Sciatic nerve (tissue), 2 donors: ENCODE measurements at places on chromosomes 11 and 22.

DNA sequence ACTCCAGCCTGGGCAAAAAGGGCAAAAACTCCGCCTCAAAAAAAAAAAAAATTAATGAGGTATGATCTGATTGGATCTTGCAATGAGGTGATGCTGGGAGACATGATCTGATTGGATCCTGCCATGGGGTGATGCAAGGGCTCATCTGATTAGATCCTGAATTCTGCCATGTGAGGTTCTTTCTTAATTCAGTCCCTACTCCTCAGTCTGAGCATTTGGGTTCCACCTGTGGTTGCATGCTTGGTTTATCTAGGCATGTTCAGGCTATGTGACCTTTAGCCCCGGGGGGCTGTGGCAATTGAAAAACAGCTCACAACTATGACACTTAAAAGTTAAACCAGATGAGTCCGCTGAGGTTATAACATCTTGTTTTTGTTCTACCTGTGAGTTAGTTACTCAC, 4.8 kb upstream of the TRIM6 start:
- no peak for DNase-seq

DNA sequence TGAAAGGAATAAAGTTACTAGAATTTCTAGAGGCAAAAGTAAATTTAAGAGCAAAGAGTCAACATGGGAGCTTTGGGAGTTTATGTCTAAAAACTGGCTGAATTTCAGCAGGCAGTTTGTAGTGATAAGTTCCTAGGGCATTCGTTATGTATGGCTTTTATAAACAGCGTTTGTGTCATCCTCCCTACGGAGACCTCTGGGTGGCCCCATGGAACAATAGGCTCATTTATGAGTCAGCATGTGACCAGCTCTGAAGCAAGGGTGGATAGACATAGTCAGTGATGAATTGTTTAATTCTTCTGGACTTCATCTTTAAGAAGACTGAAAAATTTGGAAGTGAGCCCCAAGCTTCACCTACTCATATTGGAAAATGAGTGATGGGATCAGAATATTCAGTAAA, 37.1 kb downstream of the SVIP start:
- DNase-seq: no peak

DNA sequence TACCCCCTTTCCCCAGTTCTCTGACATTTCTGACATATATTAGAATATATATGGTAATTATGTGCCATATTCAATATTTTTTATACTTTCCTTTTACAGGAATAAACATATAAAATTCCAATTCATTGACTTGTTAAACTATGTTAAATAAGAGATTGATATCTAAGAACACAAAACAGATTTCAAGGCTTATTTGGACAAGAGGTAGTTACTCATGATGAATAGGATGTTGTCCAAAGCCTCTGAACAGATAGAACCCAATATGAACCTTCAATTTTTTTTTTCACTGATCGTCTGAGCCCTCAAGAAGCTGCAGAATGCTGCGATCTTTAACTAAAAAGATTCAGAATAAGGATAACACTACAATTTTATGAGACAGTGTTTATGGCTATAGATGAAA, 340.3 kb downstream of the LUZP2 start:
- no peak for DNase-seq

DNA sequence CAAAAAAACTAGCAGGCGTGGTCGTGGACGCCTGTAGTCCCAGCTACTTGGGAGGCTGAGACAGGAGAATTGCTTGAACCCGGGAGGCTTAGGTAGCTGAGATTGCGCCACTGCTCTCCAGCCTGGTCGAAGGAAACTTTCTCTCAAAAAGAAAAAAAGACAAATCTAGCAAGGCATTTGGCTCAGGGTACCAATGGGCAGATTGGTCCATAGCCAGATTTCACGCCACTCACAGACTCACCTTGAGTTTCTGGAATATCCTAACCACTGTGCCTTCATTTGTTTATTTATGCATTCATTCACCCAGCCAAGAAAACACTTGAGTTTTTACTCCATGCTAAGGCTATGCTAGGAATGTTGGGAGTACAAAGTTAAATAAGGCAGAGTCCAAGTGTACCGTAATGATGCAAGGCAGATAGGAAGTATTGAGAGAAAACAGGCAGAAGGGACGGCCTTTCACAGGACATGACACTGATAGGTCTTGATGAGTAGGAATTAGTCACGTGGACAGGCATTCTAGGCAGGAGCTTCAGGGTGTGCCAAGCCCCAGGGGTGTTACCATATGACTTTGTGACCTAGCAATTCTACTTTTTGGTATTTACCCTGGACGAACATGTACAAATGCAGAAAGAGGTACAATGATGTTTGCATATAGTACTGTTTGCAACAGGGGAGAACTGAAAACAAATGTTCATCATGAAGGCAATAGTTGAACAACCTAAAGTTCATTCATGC, 3.0 kb upstream of the PACSIN3 start:
- no peak for DNase-seq

DNA sequence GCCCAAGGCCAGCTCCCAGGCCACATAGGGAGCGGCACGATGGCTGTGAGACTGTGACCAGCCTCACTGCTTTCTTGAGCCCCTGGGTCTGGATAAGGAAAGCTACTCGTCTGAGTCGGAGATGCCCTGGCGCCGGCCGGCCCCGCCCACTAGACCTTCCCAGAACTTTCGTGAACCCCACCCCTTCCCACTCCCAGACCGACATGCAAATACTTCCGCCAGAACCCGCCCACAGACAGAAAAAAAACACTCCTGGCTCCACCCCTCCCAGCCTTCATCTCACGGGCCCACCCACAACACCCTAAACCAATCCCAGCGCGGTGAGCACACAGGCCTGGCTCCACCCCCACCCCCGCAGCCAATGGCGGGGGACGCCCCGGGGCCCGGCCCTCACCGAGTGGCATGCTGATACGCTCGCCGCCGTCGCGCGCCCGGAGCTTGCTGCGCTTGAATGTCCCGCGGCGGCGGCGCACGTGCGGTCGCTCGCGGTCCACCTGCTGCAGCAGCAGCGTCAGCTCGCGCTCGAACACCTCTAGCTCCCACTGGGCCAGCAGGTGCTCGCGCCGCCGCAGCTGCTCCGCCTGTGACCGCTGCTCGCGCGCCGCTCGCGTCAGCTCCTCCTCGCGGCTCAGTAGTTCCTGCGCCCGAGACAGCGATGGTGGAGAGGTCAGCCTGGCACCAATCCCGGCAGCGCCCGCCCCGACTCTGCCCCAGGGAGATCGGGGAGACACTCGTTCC, 7.0 kb downstream of the MAP3K11 start:
- peak; percentile 95 for DNase-seq

DNA sequence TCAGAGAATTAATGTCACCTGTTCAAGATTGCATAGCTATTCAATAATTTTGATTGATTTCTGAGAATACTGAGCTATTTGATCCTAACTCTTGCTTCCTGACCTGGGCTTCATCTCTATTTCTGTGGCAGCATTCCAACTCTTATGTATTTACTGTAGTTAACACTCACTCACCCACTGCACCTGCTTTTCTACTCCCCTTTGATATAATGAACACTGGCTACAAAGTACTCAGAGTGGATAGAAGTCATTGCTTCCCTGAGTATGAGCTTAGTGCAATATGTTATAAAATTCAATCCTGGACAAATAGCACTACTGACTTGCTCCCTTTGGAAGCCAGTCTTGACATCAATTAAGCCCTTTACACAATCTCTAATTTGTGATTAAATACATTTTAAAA, 117.2 kb downstream of the APIP start:
- no peak for DNase-seq

DNA sequence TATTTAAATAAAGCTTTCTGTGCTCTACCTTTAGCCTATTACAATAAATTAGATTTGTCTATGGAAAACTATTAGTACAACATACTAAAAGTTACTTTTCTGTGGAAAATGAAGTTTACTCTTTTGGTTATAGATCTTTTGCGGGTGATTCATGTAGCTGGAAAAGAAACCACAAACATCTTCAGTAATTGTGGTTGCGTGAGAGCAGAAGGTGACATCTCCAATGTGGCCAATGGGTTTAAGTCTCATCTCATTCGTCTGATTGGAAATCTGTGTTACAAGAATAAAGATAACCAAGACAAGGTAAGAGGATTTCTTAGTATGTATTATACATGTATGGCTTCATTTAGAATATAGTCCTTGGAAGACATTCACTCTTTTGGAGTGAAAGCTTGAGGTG, 68.6 kb downstream of the ATXN10 start:
- DNase-seq: no peak

- no peak for DNase-seq
Measured at GRCh38 chr11:65579291-65579690, 3.4 kb downstream of the EHBP1L1 start.

DNA sequence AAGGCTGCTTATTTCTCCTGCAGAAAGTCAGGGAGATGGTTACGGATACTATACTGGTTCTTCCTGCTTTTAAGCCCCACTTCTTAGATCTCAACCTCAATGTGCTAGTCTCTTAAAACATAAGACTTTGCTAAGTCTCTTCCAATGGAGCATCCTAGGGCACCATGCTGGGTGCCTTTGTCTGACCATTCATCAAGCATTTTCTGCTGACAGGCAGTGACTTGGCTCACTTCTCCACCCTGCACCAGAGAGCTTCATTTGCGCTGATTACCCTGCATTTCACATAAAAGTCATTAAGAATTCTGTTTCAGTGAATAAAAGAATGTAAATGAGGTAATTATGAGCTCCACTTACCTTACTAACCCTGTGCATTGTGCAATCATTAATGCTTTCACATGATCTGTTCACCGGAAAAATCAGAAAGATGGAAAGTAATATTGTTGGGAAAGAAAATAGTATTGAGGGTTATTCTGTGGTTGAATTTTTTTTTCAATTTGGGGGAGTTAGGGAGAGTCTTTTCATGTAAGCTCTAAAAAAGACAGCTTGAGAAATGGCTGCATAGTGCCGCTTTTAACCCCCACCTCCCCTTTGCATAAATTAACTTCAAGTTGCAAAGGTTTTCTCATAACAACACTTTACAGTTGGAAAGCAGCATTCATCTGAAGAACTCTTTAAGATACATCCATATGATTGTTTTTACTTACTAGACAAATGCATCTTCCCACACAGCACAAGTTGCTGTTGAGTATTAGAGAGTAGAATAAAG, 677.3 kb upstream of the KIRREL3 start:
- DNase-seq: no peak

GRCh38 chr11:7905549-7905948, 25.5 kb downstream of the OR10A6 start:
- DNase-seq: no peak

- no peak for DNase-seq
Measured at GRCh38 chr11:33376331-33377310, 119.4 kb downstream of the HIPK3 start.

GRCh38 chr11:61071208-61071681, 31.0 kb upstream of the CD5 start:
- DNase-seq: peak; percentile 23

DNA sequence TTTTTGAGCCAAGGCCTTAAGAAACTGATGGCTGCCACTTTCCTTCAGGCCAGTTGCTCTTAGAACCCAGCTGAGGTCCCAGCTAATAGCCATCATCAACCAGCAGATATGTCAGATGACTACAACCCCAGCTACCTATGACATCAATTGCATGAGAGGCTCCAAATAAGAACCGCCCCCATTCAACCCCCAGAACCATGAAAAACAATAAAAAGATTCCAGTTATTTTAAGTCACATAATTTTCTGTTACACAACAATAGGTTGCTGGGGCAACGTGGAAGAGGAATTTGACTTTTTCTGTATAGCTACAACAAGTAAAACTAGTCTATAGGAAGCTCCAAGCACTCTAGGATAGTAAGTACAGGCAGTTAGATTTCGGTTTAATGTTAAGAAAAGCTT, 216.3 kb upstream of the MTNR1B start:
- no peak for DNase-seq
